ENCODE measurements at places on chromosomes 3 and 15.

- DNase-seq, result no peak
These were observed 21.8 kb downstream of the PCOLCE2 start for GRCh38 chr3:142866841-142867631.

- no peak for DNase-seq
These were observed 261.0 kb downstream of the MFSD1 start for GRCh38 chr3:159062734-159063410.

GRCh38 chr3:157913741-157914150, 192.5 kb downstream of the SHOX2 start:
- peak; percentile 12 for DNase-seq

- peak; percentile 91 for DNase-seq
These were observed 29.6 kb downstream of the PSTPIP1 start for GRCh38 chr15:77024273-77025082.

Measured in GM03348 (cell line).